NCI-H2171 treated with DMSO at 0.1 percent for 48 hours (cell line): ENCODE measurements at places on chromosomes 5 and 9.
A peak's percentile ranks its signal among the peaks of the same experiment; 100 is the strongest.

DNA sequence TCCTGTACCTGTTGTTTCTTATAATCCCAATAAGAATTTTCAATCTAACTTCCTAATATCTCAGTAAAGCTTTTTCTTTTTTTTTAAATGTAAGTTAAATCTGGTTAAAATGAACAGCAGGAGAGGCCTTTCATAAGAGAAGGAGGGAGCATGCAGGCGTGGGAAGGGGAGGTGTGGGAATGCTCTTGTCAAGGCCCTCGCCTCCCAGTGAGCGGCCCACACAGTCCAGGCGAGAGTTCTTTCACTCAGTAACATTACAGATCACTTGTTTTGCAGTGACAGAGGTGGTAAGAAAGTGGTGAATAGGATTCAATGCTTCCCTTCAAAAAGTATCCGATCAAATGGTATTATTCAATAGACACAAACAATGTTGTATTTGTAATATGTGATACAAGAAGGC, 125.0 kb downstream of the EPB41L4A start:
- no peak for DNase-seq

GRCh38 chr5:144352732-144353317, 182.2 kb downstream of the KCTD16 start:
- DNase-seq, result peak; percentile 13

DNA sequence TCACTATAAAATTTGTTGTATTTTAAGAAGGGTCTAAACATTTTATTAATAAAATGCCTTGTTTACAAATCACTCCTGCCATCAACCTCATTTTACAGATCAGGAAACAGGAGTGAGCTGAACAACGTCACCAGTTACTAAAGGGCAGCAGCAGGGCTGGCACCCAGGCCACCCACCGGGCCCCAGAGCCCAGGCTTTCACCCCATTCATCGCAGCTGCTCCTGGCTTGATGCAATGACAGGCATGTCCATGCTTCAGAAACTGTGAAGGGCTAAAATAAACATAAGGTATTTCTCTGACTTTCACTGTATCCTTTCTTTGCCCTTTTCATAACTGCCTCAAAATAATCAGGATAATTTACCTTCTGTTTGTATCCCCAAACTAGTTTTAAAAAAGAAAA, 18.1 kb downstream of the MED27 start:
- no peak for DNase-seq

- DNase-seq, result no peak
These were observed 103.5 kb downstream of the STARD4 start for GRCh38 chr5:111408817-111409216.

- DNase-seq, result no peak
These were observed 2.0 kb downstream of the HAVCR2 start for GRCh38 chr5:157106630-157107461.

DNA sequence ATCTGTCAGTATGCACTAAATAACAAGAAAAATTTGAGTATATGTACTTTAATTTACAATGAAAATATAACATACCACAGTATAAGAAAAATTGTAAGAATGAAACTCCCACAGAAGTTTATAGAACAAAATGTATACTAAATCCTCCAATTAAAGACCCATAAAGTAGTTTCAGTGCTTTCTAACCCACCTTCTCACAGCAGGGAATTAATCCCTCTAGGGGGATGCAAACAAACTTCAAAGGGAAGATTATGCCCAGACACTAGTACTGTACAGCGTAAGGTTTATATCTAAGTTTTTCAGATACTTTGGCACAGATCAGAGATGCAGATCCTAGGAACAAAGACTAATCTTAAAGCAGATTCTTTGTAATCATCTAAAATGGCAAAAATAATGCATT, 57.2 kb downstream of the DENND1A start:
- no peak for DNase-seq
